Panc1 (cell line): ENCODE measurements at places on chromosomes 4 and X.

- no peak for DNase-seq
These were observed 199.4 kb downstream of the MAPK10 start for GRCh38 chr4:86160426-86160825.

- DNase-seq: no peak
These were observed 98.0 kb downstream of the SLC2A9 start for GRCh38 chr4:9923195-9923812.

- no peak for DNase-seq
These were observed 62.9 kb downstream of the FGF13 start for GRCh38 chrX:138648568-138648967.

GRCh38 chrX:68868316-68868715 lies 39.5 kb downstream of the EFNB1 start:
- no peak for DNase-seq

DNA sequence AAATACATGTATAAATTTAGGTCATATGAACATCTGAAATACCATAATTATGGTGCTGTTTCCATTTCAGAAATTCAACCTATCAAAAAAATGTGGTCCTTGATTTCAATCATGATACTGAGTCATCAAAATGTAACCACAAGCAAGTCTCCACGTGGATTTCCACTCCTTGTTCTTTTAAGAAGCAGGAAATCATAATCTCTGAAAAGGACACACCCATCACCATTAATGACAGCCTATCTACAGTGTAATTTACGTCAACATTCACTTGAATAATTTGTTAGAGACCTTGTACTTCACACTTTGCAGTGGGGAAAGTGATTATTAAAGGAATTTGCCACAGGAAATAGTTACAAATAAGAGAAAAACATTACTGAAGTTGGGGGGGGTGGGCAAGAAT lies 17.7 kb upstream of the SLC7A11 start:
- DNase-seq: no peak

GRCh38 chr4:63563288-63564014 lies 845.8 kb downstream of the TECRL start:
- DNase-seq: no peak

- DNase-seq: no peak
These were observed 33.7 kb downstream of the PIGG start for GRCh38 chr4:532588-533317.

DNA sequence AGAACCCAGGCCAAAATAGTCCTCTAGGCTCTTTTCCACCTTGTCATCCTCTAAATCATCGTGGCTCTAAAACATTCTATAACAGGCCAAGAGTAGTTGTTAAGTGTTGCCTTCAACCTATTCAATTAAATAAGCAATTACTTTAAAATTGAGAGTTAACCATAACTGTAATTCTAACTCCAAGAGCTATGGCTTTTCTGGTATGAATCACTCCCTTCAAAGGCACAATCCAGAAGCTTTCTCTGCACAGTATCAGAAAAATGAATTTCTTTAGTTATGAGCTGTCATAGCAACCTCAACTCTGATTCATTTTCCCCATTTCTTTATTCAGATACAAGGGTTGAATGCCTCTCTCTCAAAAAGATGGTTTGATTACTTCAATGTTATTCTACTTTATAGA lies 21.7 kb downstream of the INPP4B start:
- DNase-seq: no peak

DNA sequence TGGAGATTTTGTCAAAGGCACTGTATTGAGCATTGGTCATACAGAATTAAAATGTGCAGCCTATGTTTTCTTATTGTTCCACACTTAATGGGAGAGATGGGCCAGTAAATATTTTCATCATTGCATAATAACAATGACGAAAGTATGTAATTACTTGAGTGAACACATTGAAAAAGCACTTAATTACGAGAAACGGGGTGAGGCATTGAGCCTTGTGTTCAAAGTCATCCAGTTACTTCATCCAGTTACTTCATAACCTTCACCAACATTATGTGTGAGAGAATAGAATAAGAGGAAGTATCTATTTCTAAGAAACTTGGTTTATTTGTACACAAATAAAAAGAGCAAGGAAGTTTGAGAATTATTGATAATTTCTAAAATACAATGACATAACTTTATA lies 1427.0 kb downstream of the ADGRL3 start:
- DNase-seq: no peak

DNA sequence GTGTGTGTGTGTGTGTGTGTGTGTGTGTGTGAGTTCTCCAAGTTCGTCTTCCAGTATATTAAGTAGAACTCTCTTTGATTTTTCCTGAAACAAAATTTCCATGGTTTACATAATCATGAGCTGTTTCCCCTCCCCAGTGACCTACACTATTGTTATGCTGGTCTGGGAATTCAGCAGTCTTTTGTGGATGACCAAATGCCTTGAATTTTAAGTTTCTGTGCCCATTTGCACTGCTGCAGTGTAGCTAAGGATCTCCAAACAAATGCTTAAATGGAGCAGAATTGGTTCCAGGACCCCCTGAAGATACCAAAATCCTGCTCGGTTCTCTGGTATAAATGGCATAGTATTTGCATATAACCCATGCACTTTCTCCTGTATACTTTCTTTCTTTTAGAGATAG lies 77.2 kb upstream of the SLC34A2 start:
- no peak for DNase-seq

GRCh38 chr4:140237616-140238350 lies 83.8 kb upstream of the MAML3 start:
- DNase-seq: no peak

DNA sequence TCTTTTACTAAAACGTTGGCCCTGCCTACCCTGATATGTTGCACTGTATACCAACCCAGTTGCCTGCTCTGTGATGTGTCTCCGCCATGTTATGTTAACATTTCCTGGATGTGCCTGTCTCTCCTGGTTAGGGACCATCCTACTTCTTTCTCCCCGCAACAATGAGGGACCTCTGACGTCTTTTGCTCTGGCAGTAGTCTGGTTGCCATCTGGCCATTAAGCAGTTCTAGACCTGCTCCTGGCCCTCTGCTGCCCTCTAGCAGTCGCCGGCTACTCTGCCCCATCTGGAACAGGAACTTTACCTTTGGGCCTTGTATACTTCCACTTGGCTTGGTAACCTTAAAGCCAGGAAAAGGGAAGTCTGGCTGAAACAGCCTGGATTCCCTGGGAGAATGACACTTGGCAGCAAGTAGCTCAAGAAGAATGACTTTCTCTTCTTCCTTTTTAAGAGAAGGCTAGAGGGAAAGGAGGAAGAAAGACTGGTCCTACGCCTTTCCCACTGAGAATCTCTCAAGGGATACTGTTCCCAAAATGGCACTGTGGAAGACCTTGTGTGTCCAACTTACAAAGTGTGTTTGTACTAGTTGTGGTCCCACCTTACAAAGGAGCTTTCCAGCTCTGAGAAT lies 63.5 kb downstream of the GPC3 start:
- peak; percentile 12 for DNase-seq

GRCh38 chrX:64792598-64793337 lies 183.5 kb downstream of the ZC4H2 start:
- no peak for DNase-seq

GRCh38 chr4:17336069-17336468 lies 175.8 kb downstream of the QDPR start:
- DNase-seq: no peak

- no peak for DNase-seq
These were observed 40.3 kb downstream of the HSPA4L start for GRCh38 chr4:127822430-127822829.

- DNase-seq: no peak
These were observed 246.3 kb downstream of the PDGFC start for GRCh38 chr4:156725257-156725656.

- DNase-seq: no peak
These were observed 124.0 kb downstream of the FAM53A start for GRCh38 chr4:1559896-1560650.

GRCh38 chr4:58760737-58761136 lies 1650.6 kb upstream of the IGFBP7 start:
- DNase-seq: no peak

GRCh38 chr4:105504744-105505143 lies 30.9 kb upstream of the PPA2 start:
- DNase-seq: no peak

- DNase-seq: no peak
These were observed 34.4 kb downstream of the OFD1 start for GRCh38 chrX:13768939-13769338.

- no peak for DNase-seq
These were observed 14.5 kb downstream of the HMGB2 start for GRCh38 chr4:173319696-173320095.

GRCh38 chr4:76723924-76724323 lies 174.0 kb downstream of the SOWAHB start:
- DNase-seq: no peak

- DNase-seq: peak; percentile 39
These were observed at the start of gene LSM6 for GRCh38 chr4:146175541-146176453. LSM6 (plus strand) TSS chr4:146175718; CDS start chr4:146182922, 7,204 bp downstream.

- DNase-seq: no peak
These were observed 35.4 kb upstream of the TMSB15B start for GRCh38 chrX:103927030-103927429.

- DNase-seq: no peak
These were observed 344.3 kb downstream of the BCOR start for GRCh38 chrX:39753293-39753996.

DNA sequence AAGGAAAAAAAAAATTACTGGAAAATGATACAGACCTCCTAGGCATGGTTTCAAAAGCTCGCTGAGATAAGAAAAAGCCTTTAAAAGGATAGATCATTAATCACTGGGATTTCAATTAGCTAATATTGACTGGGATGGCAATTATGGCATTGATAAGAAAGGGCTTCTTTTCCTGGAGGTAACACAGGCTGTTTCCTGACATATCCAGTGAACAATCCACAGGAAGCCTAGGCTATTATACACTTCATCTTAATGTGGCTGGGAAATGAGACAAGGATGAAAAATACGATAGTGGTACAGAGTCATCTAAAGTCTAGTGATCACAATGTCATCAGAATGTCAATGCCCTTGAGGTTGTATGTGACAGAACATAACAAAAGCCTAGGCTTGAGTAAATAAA lies 1579.3 kb downstream of the C4orf33 start:
- no peak for DNase-seq

DNA sequence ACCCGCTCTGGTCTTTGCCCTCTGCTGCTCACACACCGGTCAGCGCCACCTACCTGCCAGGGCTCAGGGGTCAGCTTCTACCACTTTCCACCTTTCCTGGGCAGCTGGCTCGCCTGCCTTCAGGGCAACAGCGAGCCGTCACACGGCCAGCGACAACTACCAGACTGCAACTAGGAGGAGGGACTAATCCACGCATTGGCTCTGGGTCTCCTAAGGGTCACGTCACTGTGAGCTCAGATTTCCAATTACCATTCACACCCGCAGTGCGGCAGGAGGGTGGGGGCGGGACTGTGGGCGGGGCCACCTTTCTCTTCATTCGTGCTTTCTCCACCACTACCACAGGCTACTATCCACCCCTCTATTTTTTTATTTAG lies at the start of gene BEX5:
BEX5 (minus strand) TSS at position 172 of the 374 bp plus-strand sequence. CDS start 1,712 bp downstream, outside the sequence.
- no peak for DNase-seq

- no peak for DNase-seq
These were observed 145.1 kb downstream of the TBL1X start for GRCh38 chrX:9609987-9610386.

DNA sequence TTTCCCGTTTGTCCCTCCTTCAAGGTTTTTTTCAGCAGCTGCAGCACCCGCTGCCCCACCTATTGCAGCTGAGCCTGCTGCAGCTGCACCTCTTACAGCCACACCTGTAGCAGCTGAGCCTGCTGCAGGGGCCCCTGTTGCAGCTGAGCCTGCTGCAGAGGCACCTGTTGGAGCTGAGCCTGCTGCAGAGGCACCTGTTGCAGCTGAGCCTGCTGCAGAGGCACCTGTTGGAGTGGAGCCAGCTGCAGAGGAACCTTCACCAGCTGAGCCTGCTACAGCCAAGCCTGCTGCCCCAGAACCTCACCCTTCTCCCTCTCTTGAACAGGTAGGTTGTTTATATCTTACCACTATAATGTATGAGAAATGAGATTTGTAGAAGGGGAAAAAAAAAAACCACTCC lies 4.5 kb downstream of the PRR27 start:
- DNase-seq: no peak

DNA sequence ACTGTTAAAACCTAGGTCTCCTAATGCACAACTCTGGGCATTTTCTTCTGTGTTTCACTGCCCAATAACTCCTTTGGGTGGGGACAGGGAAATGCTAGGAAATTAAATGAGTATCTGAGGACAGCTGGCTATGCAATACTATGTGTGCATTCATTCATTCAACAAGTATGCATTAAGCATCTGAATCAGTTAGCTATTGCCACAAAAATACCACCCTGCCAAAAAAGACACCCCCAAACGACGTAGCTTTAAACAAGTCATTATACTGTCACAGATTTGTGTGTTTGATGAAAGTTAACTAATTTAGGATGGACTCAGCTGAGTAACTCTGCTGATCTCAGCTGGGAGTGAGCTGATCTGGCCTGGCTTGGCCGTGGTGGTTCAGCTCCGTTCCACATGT lies 29.8 kb upstream of the PTCHD1 start:
- no peak for DNase-seq

- no peak for DNase-seq
These were observed 102.9 kb upstream of the PAQR3 start for GRCh38 chr4:79042079-79042674.

DNA sequence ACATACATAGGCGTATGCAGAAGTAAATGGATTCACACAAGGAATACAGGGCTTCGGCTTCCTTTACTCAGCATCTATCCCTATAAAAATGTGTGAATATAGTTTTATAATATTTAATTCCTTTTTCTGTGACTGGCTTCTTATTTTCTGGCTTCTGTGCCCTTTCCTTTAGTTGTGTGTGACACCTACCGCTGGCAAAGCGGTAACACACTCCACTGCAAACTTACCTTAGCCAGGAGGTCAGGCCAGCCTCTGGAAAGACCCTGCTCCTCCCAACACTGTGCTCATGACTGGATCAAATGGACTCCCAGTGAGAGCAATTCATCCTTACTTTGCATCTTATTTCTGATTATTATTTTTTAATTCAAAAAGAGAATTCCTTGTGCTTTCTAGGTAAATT lies 244.2 kb downstream of the ANK2 start:
- no peak for DNase-seq

- DNase-seq: no peak
These were observed 45.0 kb downstream of the NHSL2 start for GRCh38 chrX:71955530-71956120.

DNA sequence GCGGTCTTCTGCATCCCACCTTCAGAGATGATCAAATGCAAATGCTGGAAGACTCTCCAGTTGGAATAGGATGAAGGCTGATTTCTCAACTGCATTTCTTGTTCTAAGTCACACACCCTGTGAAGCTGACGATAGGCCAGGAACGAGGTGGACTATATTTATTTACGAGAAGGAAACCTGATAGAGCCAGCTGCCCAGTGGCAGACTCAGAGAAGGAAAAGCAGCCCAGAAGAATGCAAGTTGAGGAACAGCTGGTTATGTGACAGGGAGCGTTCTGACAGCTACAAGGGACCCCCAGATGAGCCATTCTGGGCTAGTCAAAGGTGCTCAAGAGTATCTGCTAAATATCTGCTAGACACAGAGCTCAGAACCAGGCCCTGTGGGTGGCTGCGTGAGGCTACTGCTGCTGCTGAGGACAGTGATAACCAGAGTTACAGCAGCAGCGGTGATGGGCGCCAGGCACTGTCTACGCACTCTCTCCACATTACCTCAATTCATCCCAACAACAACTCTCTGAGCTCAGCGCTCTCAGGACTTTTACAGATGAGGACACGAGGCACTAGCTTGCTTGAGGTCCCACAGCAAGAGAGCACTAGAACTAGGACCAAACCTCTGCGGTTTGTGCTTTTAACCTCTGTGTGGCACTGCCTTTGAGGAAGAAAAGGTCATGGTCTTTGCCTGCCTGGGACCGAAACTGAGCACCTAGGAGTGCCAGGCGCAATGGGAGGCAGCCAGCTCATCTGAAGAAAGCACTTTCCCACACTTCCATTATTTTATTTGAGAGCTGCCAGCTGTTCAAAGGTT lies 69.0 kb downstream of the GATB start:
- DNase-seq: no peak

- DNase-seq: no peak
These were observed 35.1 kb downstream of the RPS6KA3 start for GRCh38 chrX:20231598-20231997.
